Activated naive CD8-positive, alpha-beta T cell treated with anti-CD3 and anti-CD28 coated beads, Interleukin-2, amount 10 ng/mL, durations not matched to agents 7 days and 5 days (primary cell): ENCODE measurements at places on chromosomes 6 and 20. TPM values are rescaled to one million over a fixed set of nuclear protein-coding genes. Genes with fewer than 3 reads are reported as not detected.

TSHZ2 gene
- total RNA-seq: 0.44 TPM

TRAPPC3L gene
- total RNA-seq: not detected

TREM1 gene
- not detected for total RNA-seq

PRPH2 gene
- total RNA-seq: 0.09 TPM

NELFE gene
- total RNA-seq: 62.5 TPM

HAO1 gene
- not detected for total RNA-seq

GTF2H4 gene
- total RNA-seq: 36.2 TPM
